ENCODE measurements at places on chromosomes 3 and 15.

GRCh38 chr3:133837487-133838295, 32.1 kb downstream of the SRPRB start:
- no peak for DNase-seq

GRCh38 chr15:45703670-45704328, 69.0 kb downstream of the SQOR start:
- no peak for DNase-seq

DNA sequence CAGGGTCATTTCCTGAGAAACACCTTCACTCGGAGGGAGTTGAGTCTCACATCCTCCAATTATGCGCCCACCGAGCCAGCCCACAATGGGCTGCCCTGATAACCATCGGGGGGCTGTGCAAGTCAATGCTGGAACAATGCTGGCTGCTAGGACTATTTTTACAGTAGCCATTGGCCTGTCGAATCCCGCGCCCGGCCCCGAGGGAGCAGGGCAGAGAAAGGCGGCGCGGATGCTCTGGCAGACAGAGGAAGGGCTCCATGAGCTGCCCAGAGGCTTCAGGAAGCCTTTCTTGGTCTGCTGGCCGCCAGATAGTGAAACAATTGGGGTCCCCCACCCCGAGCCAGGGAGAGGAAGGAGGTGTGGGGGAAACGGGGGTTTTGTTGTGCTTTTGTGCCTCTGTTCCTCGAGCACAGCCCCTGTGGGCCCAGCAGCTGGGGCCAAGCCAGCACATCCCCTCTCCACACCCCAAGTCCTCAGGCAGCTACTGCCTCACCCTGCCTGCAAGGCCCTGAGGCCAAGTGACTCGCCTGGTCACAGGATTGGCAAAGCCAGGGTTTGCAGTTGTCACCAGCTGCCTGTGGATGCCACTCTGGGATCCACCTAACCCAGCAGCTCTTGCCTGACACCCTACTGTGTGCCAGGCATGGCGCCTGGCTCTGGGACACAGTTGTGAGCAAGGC, 39.0 kb downstream of the SLC6A6 start:
- no peak for DNase-seq

DNA sequence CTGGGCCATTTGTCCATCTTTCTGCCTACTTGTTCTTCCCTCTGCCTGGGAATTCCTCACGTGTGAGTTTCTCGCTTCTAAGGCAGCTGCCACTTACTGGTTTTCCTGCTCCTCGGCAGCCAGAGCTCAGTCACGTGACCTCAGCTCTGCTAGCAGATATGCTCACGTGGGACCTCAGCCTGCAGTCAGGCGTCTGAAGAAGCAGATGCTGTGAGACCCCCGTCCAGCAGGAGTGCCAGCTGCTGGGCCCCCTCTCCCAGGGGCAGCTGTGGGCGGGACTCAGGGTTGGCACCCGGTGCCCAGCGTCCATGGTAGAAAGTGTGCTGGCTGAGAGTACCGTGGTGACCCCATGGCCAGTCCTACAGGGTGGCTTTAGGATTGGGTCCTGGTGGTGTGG, 161.3 kb upstream of the TLE3 start:
- no peak for DNase-seq

- no peak for DNase-seq
These were observed 90.6 kb downstream of the CNTN3 start for GRCh38 chr3:74523811-74524210.

DNA sequence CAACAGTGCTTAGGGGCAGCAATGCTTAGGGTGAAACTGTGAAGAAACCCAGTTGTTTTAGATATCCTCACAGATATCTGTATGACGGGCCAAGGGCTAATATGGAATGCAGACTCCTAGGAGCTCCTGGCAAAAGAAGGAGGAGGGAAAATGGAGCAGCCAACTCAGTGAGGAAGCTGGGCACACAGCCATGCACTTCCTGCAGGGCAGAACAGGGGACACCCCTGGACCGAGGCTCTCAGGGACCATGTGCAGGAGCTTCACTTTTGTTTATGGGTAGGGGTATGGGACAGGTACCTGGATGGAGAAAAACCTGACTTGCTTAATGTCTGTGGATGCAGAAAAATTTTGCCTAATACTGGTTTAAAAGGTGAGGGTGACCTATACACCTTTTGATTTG, 20.2 kb downstream of the NIPA1 start:
- no peak for DNase-seq

DNA sequence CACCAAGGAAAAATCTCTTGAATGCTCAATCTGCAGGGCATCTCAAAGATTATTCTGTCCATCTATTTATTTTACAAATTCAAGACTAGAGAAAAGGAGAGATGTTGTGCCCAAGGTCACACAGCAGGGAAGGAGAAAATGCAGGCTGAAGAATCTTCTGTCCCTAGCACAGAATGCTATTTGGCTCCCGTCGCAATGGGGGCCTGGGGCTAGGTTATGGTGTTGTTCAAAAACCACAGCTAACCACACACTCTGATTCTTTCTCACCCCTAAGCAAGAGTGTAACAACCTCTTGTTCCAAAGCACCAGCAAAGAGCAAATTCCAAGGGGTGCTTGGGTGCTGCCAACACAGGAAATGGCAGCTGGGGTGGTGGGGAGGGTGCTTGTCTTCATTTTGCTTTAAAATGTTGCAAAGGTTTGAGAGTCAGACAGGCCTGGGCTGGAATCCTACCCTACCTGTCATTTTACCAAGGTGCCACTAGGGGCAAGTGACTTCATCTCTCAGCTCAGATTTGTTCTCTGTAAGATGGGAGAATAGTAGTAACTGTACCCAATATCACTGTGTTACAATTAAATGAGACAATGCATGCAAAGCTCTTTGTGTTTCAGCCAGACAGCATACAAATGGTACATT, 112.5 kb downstream of the ADAMTS9 start:
- peak; percentile 16 for DNase-seq

- DNase-seq = no peak
These were observed 7.2 kb downstream of the MESP2 start for GRCh38 chr15:89783111-89783860.

DNA sequence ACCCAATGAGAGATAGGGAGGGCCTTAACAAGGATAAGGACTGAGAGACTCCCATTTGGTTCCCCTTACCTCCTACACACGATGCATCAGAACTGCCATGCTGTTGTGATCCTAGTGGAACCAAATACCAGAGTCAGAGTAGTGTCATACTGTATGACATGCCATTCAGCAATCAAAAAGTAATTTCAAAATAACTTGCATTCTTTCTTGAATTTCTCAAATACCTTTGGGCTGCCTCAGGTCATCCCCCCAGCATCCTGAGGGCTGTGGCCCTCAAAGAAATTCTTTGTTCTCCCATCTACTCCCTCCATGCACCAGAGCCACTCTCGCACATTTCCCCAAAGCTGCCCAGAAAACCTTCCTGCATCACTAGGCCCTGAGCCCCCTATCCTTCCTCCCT, 68.9 kb upstream of the PPP2R3A start:
- DNase-seq = no peak

DNA sequence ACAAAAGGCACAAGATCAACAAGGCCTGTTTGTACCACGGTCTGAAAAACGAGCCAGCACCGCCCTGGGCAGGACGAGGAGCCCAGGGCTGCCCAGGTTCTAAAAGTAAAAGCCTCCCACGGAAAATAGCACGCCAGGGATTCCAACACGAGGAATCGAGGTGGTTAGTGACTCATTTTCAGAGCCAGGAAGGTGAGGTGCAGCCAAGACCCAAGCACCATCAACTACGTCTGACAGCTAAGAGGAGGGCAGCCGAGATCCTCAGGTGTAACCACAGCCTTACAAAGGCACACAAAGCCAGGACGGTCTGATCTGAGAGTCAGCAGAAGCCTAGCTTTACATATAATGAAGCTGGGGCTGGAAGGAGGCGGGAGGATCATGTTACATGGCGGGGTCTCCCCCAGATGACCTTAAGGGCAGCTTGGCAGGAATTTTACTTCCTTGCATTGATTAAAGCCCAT, 52.5 kb downstream of the ATP10A start:
- DNase-seq = no peak

DNA sequence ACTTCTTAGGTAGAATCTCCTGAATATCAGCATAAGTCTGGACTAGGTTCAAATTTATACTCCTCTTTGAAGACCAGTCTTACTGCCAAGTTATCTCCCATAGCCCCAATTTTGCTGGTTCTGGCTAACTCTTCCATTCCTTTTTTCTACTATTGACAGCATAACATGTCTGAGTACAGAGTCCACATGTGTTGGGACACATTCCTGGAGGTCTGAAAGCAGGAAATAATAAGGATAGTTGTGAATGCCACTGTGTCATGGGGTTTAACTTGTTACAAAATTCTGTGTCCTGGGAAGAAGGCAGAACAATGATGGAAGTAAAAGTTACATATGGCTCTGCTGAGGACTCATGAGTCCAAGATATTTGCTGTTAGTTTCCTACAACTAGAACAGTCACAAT, 57.4 kb upstream of the ZBTB20 start:
- no peak for DNase-seq

DNA sequence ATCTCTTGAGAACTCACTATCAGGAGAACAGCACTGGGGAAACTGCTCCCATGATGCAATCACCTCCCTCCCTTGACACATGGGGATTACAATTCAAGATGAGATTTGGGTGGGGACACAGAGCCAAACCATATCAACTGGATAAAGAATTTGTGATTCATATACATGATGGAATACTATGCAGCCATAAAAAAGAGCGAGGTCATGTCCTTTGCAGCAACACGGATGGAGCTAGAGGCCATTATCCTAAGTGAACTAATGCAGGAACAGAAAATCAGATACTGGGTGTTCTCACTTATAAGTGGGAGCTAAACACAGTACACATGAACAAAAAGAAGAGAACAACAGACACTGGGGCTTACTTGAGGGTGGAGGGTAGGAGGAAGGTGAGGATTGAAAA, 17.0 kb downstream of the SPG11 start:
- DNase-seq = no peak

DNA sequence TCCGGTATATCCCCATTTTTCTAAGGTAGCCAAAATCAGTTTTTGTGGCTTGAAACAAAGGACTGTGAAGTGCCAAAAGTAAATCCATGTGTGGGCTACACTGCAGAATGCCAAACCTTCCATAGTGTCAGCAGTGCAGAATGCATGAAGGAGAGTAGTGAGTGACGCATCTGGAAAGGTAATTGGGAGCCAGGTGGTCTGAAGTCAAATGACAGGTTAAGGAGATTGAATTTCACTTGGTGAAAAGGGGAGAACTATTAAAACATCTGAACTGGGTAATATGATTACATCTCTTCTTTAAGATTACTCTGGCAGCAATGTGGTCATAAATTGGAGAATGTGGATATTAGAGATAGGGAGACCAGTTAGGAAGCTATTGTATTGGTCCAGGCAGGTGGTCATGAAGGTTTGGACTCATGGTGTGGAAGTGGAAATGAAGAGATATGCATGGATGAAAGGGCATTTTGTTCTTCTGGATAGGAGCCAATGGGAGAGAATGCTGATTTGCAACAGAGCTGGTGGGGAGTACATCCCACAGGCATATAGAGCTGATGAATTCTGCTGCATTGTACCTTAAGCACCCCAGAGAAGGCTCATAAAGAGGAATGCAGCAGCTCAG, 118.2 kb downstream of the ECT2 start:
- DNase-seq = no peak

DNA sequence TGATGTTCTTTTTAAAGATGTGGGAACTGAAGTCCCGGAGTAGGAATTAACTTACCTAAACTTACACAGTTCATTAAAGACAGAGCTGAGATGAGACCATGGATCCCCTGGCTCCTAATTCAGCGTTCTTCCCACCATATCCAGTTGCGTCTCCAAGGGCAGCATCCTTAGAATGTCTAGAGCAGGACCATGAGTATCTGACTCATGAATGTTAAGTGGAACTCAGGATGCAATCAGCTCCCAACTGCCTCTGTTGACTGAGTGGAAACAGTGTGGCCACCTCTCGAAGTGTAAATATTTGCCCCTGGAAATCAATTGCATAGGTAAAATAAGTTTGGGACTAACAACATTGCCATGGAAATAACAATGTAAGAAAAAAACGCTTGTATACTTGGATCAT, 2.5 kb downstream of the SNTN start:
- no peak for DNase-seq

- DNase-seq = no peak
These were observed 172.7 kb downstream of the ZBTB20 start for GRCh38 chr3:114974387-114974786.

- DNase-seq = no peak
These were observed 17.6 kb downstream of the CHDH start for GRCh38 chr3:53828581-53828980.

DNA sequence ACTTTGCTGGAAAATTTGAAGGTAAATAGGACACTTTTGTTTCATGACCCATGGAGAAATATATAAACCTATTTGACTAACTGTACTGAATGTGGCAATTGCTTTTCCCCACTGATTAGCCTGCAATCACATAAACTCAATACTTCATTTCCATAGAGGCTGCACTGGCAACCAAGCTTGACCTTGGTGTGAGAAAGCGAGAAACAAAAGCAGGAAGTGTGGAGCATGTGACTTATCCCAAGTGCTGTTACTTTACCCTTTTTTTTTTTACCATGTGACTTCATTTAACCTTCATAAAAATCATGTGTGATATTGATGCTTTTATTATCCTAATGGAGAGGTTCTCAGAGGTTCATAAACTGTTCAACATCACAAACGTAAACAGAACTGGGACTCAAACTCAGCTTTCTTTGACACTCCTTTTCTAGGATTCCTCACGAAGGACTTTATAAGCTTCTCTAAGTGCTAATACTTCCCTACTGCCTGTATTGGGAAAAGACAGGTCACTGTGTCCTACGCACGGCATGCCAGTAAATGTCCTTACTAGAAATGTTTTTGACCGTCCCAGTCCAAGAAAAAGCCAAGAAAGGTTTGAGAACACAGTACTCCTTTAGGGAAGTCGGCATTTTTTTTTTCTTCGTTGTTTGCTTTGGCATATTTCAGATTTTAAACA, 34.9 kb upstream of the ZNF385D start:
- no peak for DNase-seq

DNA sequence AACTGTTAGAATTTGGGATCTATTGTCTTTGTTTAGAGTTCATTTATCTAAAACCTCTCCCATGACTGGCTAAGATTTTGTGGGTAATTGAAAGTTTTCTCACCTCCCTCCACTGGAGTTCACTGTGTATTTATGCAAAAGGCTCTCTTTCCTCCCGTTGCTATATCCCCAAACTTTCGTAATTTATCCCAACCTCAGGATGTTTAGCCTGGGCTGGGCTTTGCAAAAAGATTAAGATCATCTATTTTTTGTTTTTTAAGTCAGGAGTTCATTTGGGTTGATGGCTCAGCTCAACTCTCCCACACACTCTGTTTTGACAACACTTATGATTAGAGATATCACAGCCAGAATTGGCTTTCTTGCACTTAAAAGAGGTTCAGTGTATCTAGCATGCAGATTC, 27.0 kb downstream of the SUCNR1 start:
- no peak for DNase-seq
